ENCODE measurements at places on chromosomes 7 and 10. TPM values are rescaled to one million over a fixed set of nuclear protein-coding genes. Genes with fewer than 3 reads are reported as not detected.

DNA sequence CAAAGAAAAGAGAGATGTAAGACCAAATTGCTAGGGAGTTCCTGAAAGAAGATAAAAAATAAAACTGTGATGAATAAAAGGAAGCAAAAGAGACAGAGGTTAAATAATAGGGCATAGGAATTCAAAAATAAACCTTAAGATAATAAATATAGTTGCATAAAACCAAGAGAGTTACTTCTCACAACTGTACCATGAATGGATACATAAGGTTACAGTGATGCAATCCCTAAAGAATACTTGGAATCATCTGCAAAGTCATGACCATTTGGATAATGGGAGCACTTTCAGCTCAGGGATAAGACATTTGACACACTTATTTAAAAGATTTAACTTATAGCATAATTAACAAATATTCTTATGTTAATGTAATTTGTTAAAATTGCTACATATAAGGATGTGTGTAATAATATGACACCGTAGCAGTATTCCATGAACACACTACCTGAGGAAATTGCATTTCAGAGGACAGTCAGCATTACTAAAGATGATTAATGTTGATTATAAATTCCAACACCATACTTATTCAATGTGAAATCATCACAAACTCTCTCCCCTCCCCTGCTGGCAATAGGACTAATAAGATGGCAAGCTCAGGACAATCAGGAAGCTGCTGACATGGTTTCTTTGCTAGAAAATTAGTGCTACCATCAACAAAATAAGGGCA lies 202.1 kb upstream of the AKR1E2 start:
- peaks cover 21% of the 10 kb centered on the region for H3K27me3 ChIP-seq
- H3K36me3 ChIP-seq = no peaks in the 10 kb centered on the region
- no peak overlapping the region for H3K4me3 ChIP-seq

GRCh38 chr7:138885383-138886147 lies 87.6 kb upstream of the ATP6V0A4 start:
- no peaks in the 10 kb centered on the region for H3K27me3 ChIP-seq
- no peak for DNase-seq
- H3K36me3 ChIP-seq = no peaks in the 10 kb centered on the region

GRCh38 chr7:137996871-137997270 lies 5.0 kb downstream of the CREB3L2 start:
- H3K4me1 ChIP-seq = peaks cover 70% of the 10 kb centered on the region
- H3K27ac ChIP-seq = no peak overlapping the region
- H3K36me3 ChIP-seq = no peaks in the 10 kb centered on the region
- DNase-seq = no peak
- no peak overlapping the region for H3K4me3 ChIP-seq

GRCh38 chr10:71635251-71635866 lies 84.2 kb downstream of the C10orf105 start:
- H3K27me3 ChIP-seq = peaks cover 2% of the 10 kb centered on the region
- no peak overlapping the region for H3K27ac ChIP-seq
- H3K36me3 ChIP-seq = no peaks in the 10 kb centered on the region
- H3K4me1 ChIP-seq = peaks cover 2% of the 10 kb centered on the region

GRCh38 chr10:6148908-6149307 lies 53.8 kb upstream of the PFKFB3 start:
- peaks cover 38% of the 10 kb centered on the region for H3K4me1 ChIP-seq
- no peak overlapping the region for H3K4me3 ChIP-seq
- no peak for DNase-seq

HOXA6 gene
- total RNA-seq = not detected

TRPV6 gene
- not detected for total RNA-seq
